Left ventricle myocardium superior (tissue), 1 donor: ENCODE measurements at places on chromosomes 2 and 18. TPM values are rescaled to one million over a fixed set of nuclear protein-coding genes. Genes with fewer than 3 reads are reported as not detected.

TMEM37 gene
- 2.9 TPM for total RNA-seq

RGPD3 gene
- total RNA-seq, result not detected

COLEC12 gene
- total RNA-seq, result 8.3 TPM

EVA1A gene
- 0.94 TPM for total RNA-seq

GNLY gene
- 2.3 TPM for total RNA-seq

IL36RN gene
- not detected for total RNA-seq

LOXHD1 gene
- total RNA-seq, result 0.74 TPM

PXDN gene
- 18.5 TPM for total RNA-seq

RTP5 gene
- total RNA-seq, result not detected

LYG2 gene
- not detected for total RNA-seq

ARHGEF4 gene
- 3.8 TPM for total RNA-seq

STAT4 gene
- 0.57 TPM for total RNA-seq

SLC40A1 gene
- 57.5 TPM for total RNA-seq

DNA sequence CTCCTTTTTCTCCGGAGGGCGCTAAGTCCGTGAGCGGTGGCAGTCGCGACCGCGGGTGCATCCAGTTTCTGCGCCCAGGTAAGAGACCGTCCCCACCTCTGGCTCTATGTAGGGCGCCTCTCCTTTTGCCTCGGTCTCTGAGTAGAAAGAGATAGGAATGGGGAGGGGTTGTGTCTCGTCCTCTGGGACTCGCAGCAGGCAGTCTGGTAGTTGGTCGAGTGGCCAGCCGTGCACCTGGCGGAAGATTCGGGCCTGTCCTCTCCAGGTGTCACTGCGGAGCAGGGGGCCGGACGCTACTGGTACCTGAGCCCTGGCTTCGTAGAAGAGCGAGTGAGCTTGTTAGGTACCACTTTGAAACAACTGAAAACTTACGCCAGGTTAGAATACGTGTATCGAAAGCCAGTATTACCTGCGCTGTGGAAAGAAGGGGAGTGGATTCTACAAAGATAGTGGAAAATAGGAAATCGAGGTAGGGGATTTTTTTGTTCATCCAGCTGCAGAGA is 403 bp downstream of the MAP2 start:
- DNase-seq, result no peak

DNA sequence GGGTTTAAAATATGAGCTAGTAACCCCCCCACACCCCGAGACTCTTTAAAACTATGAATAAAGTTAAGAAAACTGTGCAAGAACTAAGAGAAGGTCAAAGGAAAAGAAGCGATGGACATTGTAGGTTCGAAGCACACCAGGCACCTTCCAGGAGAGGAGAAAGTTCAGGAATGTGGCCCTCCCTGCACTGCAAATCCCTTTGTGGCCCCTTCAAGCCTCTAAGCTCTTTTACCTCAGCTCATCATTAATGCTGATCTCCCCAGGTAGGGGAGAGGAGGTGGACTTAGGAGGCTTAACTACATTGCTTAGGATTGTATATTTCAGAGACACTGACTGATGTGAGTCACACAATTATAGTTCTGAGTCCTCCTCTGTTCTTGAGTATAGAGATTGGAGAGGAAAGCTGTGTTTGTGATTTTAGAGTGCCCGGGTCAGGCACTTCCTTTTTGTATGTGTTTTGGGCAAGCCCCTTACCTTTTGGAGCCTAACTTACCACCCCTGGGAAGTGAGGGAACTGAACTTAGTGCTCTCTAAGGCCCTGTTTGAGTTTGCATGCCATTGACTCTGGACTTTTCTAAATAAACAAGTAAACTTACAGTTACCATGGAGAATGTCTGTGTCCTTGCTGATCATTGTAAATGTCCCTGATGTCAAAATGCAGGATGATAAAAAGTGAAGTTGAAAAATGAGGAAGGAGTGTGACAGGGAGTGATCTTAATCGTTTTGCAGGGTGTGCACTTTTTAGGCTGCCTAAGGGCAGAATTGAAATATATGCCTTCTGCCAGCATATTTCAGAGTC is 140.8 kb upstream of the ZEB2 start:
- no peak for DNase-seq

DNA sequence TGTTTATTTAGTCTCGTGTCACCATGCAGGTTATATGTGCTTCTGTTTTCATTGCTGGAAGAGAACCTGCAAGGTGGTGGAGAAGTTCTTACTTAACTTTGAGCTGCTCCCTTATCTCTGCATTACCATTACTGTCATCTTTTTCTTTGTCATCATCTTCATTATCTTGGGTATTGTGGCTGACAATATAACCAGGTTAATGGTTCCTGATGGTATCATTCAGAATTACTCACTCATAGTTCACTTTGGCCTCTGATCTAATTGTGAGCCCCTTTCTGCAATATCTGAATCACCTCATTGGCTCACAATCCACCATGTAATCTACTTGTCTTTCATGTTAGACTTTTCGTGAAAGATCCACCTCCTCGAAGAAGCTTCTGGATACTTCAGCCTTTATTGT is 5.0 kb downstream of the CD28 start:
- no peak for DNase-seq

GRCh38 chr2:45953376-45954027 is 302.0 kb downstream of the PRKCE start:
- no peak for DNase-seq

- DNase-seq, result no peak
These were observed 118.1 kb upstream of the CXCR4 start for GRCh38 chr2:136236019-136236418.

- peak; percentile 15 for DNase-seq
These were observed 2.4 kb downstream of the ADRA2B start for GRCh38 chr2:96113951-96114350.

GRCh38 chr2:120605231-120605935 is 130.3 kb upstream of the GLI2 start:
- no peak for DNase-seq

- no peak for DNase-seq
These were observed 6.4 kb upstream of the RBM44 start for GRCh38 chr2:237791977-237792727.

- DNase-seq, result no peak
These were observed 95.4 kb upstream of the BCL2L11 start for GRCh38 chr2:111025288-111025687.

DNA sequence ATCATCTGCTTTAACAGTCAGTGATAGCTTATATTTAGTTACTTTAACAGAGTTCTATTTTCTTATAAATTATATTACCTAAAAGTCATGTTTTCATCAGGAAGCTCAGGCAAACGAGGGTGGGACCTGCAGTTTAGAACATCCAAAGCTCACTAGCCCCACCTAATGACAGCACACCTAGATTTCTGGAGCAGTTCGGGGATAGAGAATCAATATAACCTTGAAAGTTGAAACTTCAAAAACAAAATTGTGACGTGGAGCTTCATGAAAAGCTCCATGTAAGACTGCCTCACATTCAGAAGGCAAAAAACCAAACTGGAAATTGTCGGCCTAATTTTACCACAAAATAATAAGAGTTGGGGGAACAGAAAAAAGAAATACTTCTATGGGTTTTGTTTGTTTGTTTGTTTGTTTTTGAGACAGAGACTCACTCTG is 185.9 kb upstream of the CCDC150 start:
- no peak for DNase-seq

- no peak for DNase-seq
These were observed 45.4 kb upstream of the DLX2 start for GRCh38 chr2:172147944-172148650.

GRCh38 chr2:72719416-72719815 is 106.4 kb downstream of the EXOC6B start:
- DNase-seq, result no peak

- DNase-seq, result no peak
These were observed 25.9 kb upstream of the RAMP1 start for GRCh38 chr2:237833546-237833945.

DNA sequence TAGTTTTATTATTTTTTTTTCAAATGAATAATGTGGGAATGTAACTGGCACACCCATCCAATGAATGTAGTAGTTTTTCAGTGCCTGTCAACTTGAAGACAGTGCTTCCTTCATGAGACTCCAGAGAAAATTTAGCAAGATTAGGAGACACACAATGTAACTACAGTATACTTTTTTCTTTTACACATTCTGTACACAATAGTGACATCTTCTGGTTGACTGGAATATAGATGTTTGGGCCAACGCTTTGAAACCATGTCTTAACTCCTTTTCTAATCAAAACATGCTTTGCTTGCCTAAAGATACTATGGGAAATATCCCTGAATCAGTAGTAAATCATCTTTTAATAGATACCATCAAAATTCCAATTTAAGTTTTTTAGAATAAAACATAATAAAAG is 229.5 kb upstream of the ZC3H15 start:
- no peak for DNase-seq

DNA sequence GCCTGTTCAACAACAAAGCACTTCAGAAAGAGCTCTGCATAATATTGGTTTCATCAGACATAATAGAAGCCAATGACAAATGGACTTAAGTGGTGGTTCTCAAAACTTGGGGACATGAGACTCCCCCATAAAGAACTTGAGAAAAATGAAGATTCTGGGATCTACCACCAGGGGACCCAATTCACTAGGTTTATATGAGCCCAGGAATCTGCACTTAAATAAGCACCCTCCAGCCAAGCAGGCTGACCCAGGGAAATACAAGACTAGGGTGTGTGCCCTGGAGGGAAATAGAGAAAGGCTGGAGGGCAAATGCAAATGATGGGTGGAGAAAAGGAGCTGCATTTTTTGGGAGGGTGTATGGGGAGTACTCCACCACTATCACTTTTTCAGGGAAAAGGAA is 52.5 kb downstream of the SATB2 start:
- no peak for DNase-seq

GRCh38 chr2:145114726-145115125 is 594.8 kb upstream of the ZEB2 start:
- DNase-seq, result no peak

DNA sequence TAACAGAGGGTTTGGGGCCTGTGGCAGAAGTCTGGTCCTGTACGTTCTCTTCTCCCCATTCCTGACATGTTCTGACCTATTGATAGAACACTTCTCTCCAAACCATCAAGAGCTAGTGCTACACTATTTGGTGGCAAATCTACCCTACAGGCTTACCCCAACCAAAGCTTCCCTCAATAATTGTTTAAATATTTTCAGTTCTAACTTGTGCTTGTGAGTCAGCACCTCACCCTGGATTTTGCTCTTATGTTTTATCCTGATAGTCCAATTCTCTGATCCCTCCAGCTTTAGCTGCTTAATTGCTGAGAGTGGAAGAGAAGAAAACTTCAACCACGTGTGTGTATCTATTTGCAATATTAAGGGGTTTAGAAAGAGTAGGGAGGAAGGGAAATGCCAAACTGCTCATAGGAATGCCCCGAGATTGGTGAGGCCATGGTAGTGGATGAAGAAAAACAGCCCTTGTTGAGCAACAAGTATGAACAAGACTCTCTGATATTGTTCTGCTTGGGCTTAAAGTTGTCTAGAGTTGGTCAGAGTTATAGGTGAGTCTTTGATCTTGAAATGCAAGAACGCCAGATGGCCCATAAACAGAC is 67.8 kb upstream of the PARD3B start:
- DNase-seq, result no peak

GRCh38 chr2:134436706-134437105 is 182.8 kb downstream of the MGAT5 start:
- no peak for DNase-seq

GRCh38 chr2:82730811-82731210 is 1728.3 kb downstream of the SUCLG1 start:
- DNase-seq, result no peak

DNA sequence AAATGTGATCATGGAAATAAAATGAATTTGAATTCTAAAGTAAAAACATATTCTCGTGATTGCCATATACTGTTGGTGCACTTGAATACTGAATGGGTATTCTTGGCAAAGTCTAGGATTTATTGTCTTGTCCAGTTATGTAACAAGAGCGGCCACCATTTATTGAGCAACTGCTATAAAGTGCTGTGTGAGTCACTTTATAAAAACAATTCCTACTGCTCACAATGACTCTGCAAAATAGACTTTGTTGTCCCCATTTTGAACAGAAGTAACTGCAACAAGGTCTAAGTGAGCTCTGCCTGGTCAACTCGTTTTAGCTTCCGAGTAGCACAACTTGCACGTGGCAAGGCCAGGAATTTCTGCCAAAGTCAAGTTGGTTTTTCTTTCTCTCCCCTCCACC is 995.6 kb upstream of the FANCL start:
- DNase-seq, result no peak

GRCh38 chr2:228023619-228024018 is 152.2 kb downstream of the DAW1 start:
- no peak for DNase-seq
